Urinary bladder (tissue), 4 donors: ENCODE measurements at places on chromosomes 7 and 10. TPM values are rescaled to one million over a fixed set of nuclear protein-coding genes. Genes with fewer than 3 reads are reported as not detected.

The SLC13A1 gene
- total RNA-seq, result not detected

The AGR3 gene
- total RNA-seq, result 16.8 TPM

The CUBN gene
- total RNA-seq, result 6.1 TPM

The H2BK1 gene
- total RNA-seq, result not detected

The AMZ1 gene
- 0.11 TPM for total RNA-seq

The PALD1 gene
- total RNA-seq, result 10.2 TPM

The SLC18A3 gene
- total RNA-seq, result 0.11 TPM

The GIMAP4 gene
- 43.9 TPM for total RNA-seq

The CHST3 gene
- 15.9 TPM for total RNA-seq

DNA sequence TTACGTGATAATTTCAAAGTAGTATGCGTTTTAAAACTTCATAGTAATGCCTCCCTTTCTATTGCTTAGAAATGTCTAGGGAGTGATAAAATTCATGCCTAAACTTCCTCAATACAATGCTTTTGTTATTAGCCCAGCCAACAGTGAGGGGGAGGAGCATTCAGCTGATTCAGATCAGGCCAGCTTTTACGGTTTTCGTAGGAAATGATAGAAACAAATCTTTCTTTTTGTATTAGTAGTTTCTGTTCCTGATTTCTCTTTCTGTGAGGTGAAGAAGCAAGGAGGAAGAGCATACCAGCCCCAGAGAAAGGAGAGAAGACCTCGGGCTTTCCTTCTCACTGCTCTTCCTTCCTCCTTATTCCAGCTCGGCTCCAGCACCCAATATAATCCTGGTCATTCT lies 35.2 kb upstream of the ITPRID1 start:
- no peak for DNase-seq

DNA sequence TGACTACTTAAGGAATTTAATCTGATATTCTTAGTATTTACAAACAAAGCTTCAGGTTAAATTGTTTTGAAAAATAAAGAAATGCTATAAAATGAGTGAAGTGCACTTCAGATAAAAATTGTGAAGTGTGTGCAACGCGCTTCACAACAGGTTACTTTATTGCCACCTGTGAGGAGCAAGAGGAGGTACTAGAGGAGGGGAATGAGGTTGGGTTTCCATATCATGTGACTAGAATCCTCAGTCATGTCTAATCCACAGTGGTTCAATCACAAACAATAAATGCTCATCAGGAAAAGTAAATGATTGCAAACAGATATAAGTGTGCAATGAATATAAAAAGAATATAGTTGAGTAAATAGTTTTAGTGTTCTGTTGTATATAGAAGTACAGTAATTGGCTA lies 34.5 kb upstream of the CD36 start:
- no peak for DNase-seq

- DNase-seq, result no peak
These were observed 5.7 kb downstream of the UBE2H start for GRCh38 chr7:129947049-129947448.

- no peak for DNase-seq
These were observed at the start of gene HSPA12A for GRCh38 chr10:116742367-116743265. HSPA12A (minus strand) TSS chr10:116742566; CDS start chr10:116742469, 97 bp downstream.

DNA sequence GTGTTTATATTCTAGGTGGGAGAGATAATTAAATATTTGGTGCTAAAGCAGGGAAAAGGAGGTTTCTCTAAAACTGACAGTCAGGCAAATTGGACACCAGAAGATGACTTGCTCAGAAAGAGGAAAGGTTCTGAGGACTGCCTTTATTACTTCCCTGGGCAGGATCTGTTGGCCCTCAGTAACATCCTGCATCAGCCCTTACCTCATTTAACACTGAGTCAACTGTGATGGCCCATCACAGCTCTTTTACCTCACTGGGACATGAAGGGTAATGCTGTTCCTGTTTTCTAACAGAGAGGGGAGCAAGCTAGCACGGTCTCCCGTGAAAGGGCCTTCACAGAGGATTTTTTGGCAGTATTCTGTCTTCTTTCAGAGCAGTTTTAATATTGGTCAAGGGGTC lies 12.0 kb downstream of the PPP1R17 start:
- DNase-seq, result no peak

- no peak for DNase-seq
These were observed 576.9 kb downstream of the SUGCT start for GRCh38 chr7:40711706-40712105.

GRCh38 chr10:19935176-19935575 lies 118.9 kb downstream of the PLXDC2 start:
- no peak for DNase-seq

GRCh38 chr7:21269021-21269420 lies 158.9 kb upstream of the SP4 start:
- DNase-seq, result no peak

DNA sequence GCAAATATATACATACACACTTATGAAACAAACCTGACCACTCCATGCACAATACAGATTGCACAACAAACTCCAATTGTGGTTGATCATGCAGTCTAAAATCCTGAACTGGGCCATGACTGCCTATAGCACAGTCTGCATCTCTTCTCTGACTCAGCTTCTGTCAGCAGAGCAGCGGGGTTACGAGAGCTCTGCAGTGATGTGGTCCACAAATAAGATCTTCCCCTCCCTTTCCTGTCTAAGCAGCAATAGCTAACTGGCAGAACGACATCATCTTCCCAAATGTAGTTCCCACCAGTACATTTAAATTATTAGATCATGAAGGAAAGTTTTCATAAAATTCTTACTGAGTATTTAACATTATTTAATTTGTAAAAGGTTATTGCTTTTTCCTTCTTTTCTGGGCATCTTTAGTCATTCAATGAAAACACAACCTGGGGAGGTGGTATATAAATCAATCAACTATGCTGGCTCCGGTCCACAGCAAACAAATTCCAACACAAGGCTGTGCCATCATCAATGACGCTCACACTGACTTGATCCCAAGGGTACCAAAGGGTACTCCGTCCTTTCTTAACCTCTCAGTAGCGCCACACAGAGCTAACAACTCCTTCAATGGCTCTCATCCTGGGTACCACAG lies 17.1 kb downstream of the ARHGAP21 start:
- DNase-seq, result no peak

- DNase-seq, result no peak
These were observed 59.5 kb upstream of the PRPS1L1 start for GRCh38 chr7:18087026-18087686.

GRCh38 chr10:121168545-121169216 lies 317.5 kb downstream of the WDR11 start:
- no peak for DNase-seq

DNA sequence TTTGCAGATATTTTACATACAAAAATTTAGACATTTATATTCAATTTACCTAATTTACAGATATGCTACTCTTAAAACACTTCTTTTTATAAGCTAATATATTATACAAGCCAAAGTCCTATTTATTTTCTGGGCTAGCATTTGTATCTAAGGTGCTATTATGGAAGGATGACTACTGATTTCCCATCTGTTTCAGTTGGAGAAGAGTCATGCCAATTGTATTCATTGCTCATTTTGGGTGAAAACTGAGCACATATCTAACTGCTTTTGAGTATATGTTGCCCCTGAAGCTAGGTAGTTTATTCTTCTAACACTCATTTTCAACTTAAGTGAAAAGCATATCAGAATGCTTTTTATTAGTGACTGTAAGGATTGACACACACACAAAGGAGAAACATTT lies 172.9 kb downstream of the CDK14 start:
- DNase-seq, result no peak

DNA sequence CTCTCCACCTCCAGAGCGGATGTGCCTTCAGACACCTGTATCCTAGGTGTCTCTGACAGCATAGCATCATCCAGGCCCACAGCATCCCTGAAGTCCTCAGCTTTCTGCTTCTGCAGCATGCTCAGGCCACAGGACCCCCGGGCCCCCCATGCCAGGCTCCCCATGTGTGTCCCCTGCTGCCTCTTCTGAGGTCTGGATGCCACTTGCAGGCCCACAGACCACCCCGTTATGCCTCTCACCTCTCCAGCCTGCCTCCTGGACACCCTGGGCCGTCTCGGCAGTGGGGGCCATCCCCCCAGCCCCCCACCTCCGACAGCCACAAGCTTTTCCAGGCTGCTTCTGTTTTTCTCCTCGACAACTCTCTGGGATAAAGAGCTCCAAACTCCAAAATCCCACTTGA lies 84.4 kb downstream of the WNT2 start:
- no peak for DNase-seq

DNA sequence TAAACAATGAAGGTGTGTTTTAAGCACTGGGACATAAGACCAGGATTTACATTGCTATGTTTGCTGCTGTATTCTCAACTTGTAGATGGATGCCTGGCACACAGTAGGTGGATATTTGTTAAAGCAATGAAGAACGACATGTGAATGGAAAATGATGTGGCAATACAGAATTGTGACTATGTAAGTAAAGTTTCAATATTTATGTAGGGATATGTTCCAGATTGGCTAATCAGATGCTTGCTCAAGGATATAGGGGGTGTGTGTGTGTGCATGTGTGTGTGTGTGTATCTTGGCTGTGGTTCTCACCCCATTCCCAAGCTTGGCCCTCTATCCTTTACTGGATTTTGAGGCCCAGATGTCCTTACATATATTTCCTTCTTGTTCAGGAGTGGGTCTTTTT lies 42.7 kb upstream of the LAMB1 start:
- DNase-seq, result no peak

GRCh38 chr10:61606959-61607907 lies 55.5 kb upstream of the CABCOCO1 start:
- DNase-seq, result no peak

GRCh38 chr7:30144657-30145306 lies 10.0 kb downstream of the MTURN start:
- no peak for DNase-seq

GRCh38 chr7:41627645-41628298 lies 75.1 kb downstream of the INHBA start:
- DNase-seq, result no peak

DNA sequence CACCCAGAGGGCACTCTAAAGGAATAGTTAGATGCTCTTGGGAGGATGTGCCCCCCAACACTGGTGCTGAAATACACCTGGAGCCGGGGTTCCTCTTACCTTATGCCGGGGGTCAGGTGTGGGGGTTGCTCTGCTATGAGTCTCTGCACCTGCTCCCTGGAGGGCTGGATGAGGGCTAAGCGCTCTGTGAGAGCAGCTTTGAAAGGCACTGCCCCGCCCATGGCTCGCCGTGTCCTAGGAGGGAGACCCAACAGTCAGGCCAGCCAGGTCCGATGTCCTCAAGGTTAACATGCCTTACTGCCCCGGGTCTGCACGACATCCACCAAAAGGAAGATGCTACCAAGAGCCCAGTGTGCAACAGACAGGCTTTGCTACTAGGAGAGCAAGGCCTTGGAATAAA lies 31.7 kb downstream of the PSPH start:
- no peak for DNase-seq

- no peak for DNase-seq
These were observed 37.4 kb downstream of the TSPAN14 start for GRCh38 chr10:80491251-80492102.
